Lower lobe of right lung (tissue), 2 donors: ENCODE measurements at places on chromosomes 3 and 15. TPM values are rescaled to one million over a fixed set of nuclear protein-coding genes. Genes with fewer than 3 reads are reported as not detected.

DNA sequence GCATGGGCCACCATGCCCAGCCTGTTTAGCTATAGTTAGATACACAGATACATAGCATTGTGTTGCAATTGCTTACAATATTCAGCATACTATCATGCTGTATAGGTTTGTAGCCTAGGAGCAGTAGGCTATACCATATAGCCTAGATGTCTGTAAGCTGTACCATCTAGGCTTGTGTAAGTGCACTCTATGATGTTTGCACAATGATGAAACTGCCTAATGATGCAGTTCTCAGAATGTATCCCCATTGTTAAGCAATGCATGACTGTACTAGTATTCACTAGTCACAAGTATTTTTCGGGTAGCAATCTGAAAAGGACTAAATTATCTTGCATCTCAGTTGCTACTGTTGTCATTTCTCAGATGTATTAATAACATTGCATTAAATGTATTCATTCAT, 16.0 kb downstream of the PIGB start:
- no peak for DNase-seq

- DNase-seq: no peak
These were observed 50.3 kb downstream of the CMTM8 start for GRCh38 chr3:32288819-32289218.

DNA sequence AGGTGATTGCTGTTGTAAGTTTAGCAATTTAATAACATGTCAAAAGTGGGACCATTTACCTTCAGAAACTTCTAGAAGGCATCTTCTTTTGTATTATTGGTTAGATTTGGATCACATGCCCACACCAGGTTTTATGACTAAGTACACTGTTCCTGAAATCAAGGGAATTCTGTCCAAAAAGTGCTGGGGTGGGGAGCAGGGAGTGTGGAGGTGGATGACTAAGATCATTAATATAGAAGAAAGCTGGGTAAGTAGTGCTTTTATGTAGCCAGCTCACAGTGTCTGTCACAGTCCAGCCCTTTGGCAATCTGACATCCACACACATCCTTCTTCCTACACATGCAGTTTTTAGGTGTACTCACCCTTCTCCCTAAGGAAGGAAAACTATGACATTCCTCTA, 120.0 kb downstream of the TMCO5A start:
- no peak for DNase-seq

The SCN11A gene
- 0.27 TPM for total RNA-seq

DNA sequence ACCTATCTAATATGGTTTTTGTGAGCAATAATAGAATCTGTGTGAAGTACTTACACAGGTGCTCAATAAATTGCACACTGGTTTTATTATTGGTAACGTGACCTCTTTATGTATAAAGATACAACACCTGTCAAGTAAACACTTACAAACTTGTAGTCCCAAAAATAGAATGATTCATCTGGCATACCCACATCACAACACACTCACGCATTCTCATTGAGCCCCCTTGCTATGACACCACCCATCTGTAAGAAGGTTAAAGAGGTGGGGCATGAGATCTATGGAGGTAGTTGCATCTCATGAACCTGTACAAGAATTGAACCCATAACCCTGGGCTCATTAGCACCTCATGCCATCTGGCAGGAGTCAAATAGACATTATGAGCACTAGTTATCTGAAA, 134.9 kb upstream of the THBS1 start:
- no peak for DNase-seq

The ABI3BP gene
- total RNA-seq: 108 TPM

- DNase-seq: peak; percentile 63
These were observed 2.3 kb downstream of the SETD5 start for GRCh38 chr3:9399746-9400145.

DNA sequence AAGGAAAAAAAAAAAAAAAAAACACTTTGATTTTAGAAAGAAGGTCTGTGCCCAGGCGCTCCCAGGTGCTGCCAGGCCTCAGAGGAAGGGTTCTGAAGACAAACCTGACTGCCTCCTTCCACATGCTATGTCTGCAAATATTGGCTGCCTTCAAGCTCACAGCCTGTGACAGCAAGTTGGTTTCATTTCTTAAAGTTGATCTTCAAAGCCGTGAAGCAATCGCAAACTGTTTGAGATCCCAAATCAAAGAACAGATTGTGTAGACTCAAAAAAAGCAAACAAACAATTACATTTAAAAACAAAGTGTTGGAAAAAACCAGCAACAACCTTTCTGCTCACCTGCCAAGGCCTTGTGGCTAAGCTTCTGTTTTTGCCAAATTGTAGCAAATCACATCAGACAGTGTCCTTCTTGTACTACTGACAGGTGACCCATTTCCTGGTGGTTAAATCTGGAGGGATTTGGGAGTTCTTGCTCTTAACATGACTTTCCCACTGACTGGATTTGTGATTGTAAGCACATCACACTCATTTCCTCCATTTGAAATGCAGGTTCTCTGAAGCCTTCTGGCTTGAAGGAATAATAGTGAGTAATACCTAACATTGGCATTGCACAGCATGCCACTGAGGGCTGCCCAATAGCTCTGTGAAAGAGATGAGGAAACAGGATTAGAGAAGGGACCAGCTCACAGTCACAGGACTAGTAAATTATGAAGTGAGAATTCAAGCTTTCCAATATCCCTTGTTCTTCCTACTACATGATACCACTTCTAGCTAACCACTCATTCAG, 502.4 kb downstream of the LPP start:
- no peak for DNase-seq

The GPR62 gene
- total RNA-seq: not detected

The CYP1A1 gene
- total RNA-seq: 0.38 TPM

The PPP1R14D gene
- total RNA-seq: 0.53 TPM

DNA sequence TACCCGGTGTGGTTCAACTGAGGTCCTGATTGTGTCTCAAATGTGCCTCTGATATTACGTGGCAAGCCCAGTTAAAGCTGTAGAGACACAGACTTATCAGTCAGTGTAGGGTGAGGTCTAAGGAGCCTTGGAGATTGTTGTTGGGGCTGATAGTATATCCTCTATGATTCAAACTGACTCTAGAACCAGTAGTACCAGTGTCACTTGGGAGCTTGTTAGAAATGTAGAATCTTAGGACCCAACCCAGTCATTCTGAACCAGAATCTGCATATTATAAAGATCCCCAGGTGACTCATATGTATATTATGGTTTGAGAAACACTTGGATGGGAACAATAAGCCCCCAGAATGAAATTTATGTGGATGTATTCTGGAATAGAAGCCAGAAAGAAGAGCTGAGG, 83.5 kb downstream of the PIK3R4 start:
- no peak for DNase-seq

The MAP4 gene
- 166 TPM for total RNA-seq
